ENCODE measurements at places on chromosomes 3 and 15. TPM values are rescaled to one million over a fixed set of nuclear protein-coding genes. Genes with fewer than 3 reads are reported as not detected.

DNA sequence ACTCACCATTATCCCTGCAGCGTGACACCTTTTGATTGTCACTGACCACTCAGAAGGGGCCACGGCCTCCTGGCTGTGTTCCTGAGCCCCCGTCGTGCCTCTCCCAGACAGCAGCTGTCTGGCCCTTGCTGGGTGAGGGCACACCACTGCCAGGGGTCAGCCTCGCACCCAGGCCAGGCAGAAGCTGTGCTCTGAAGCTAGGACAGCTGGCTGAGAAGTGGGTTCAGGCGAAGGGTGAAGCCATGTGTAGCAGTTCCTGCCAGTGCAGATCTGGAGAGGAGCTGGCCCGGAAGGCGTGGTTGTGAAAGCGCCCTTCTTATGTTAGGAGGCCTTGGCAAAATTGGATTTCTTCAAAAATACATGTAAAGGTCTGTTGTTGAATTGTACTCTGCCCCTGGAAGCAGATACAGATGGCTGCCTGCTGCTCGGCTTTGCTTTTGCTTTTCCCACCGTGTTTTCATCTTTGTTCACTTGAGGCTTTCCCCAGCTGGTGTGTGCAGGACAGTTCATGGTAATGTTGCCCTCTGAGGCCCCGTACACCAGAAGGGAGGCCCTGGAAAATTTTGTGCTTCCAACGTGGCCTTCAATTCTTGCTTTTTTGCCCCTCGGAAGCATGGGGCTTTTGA, 49.1 kb downstream of the KLHL25 start:
- DNase-seq, result peak; percentile 38

- no peak for DNase-seq
Measured at GRCh38 chr15:65371976-65372786, 5.6 kb downstream of the IGDCC3 start.

GRCh38 chr15:73931441-73931840, 5.2 kb downstream of the LOXL1 start:
- no peak for DNase-seq

GRCh38 chr3:167507954-167508353, 34.1 kb upstream of the SERPINI2 start:
- no peak for DNase-seq

DNA sequence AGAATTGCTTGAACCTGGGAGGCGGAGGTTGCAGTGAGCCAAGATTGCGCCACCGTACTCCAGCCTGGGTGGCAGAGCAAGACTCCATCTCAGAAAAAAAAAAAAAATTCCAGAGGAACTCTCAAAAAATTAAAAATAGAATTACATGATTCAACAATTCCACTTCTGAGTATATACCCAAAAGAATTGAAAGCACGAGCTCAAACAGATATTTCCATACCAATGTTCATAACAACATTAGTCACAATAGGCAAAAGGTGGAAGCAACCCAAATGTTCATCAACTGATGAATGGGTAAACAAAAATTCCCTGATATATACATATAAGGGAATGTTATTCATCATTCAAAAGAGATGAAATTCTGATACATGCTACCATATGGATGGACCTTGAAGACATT, 16.9 kb upstream of the MORF4L1 start:
- DNase-seq, result no peak

DNA sequence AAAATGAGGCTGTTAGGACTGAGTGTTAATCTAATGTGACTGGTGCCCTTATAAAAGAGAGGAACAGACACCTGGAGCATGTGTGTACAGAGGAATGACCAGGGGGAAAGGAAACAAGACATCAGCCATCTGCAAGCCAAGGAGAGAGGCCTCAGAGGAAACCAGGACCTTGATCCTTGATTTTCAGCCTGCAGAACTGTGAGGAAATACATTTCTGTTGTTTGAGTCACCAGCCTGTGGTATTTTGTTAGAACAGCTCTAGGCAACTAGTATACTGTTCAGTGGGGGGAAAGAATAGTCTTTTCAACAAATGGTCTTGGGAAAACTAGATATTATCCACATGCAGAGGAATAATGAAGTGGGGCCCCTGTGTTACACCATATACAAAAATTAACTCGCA, 80.6 kb downstream of the CCR1 start:
- DNase-seq, result no peak

- DNase-seq, result no peak
Measured at GRCh38 chr3:45874677-45875346, 11.5 kb upstream of the CCR9 start.

- no peak for DNase-seq
Measured at GRCh38 chr3:8371085-8371551, 130.5 kb upstream of the LMCD1 start.

DNA sequence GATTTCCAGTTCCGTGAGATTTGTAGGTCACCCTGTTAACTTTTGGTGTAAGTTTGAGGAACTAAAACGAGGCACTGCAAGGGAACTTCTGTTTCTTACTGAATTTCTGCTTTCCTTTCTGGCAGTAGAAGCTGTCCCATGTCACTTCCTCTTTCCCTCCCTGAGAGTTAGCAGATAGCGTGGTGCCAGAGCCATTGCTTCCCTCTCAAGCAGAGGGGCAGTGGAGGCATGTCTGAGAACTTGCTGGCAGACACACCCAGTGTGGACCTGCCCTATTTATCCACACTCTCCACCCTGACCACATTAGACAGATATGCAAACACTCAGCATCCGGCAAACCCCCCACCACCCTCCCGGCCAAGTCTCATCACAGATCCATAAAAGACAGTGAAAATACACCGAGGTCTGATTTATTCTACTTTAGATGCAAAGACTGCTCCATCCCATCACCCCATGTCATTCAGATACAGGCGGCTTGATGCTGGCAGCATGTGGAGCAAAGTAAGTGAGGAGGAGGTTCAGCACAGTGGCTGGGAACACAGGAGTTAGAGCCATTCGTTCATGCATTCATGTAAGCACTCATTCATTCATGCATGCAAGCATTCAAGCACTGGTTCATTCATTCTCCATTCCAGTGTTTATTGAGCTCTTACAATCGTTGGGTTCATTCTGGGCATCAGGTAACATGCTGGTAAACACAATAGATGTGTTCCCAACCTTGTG, 324.7 kb downstream of the SHQ1 start:
- peak; percentile 44 for DNase-seq

DNA sequence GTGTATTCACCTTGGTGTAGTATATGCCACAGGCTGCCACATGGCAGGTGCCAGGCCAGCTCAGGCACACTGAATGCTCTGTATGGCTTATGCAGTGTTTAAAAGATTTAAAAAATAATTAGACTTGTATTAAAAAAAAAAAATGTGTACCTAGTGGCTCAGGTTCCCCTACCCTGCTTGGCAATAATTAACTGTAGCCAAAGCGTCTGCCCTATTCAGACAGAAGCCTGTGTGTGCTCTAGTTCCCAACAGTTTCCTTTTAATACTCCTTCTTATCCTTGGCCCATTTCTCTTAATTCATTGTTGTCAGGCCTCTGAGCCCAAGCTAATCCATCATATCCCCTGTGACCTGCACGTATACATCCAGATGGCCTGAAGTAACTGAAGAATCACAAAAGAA, 752.2 kb upstream of the CFAP20DC start:
- no peak for DNase-seq

DNA sequence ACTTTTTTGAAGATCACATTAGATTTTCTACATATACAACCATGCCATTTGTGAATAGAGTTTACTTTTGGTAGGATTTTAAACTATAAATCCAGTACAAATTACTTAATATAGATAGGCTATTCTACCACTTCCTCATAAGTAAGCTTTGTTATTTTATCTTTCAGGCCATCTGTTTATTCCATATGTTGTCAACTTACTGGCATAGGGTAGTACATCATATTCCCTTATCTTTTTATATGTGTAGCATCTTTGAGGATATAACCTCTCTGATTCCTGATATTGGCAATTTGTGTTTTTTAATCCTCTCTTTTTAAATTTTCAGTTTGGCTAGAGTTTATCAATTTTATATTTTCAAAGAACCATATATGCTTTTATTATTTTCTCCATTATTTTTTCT, 515.4 kb downstream of the DIPK2A start:
- DNase-seq, result no peak

GRCh38 chr15:36557364-36557763, 22.1 kb upstream of the CDIN1 start:
- DNase-seq, result no peak

GRCh38 chr3:146511402-146512134, 32.8 kb downstream of the PLSCR1 start:
- DNase-seq, result no peak

DNA sequence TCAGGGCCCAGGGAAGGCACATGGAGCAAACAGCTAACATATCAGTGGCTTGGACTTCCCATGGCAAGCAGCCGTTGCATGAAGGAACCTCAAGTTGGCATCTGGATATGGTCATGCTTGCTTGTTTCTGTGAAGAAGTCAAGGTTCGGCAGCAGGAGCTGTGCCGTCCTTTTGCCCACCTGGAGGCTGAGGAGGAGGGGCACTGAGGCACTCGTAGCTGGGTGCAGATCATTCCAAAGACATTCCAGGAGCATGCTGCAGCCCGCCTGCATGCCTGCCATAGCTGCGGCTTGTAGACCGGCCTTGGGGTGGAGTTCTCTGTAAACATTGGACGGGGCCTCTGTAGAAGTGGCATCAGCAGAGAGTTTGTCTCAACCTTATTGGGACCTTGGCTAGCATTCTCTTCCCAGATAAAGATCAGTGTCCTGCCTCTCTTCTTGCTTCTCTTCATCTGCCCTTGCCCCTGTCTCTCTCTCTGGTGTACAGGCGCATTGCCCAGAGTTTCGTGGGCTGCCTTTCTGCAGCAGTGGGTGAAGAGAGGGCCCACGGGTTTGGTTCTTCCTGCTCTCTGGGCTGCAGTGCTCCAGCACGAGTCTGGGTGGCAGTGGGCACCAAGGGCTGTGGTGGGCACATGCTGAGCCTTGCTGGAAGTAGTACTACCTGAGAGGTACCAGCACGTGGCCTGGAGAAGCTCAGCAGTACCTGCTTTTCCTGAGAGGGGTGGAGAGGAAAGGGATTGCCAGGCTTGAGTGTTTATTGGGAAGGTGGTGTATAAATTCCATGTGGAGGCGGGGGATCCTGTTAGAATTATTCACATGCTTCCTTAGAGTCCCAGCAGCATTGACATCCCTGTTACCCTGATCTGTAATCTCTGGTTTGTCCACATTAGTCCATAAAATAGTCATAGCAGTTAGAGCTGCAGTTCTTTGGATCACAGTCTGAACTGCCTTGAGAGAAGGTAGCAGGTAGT, 49.4 kb downstream of the CHCHD6 start:
- DNase-seq, result peak; percentile 80

- DNase-seq, result peak; percentile 12
Measured at GRCh38 chr15:72859757-72860145, 76.2 kb upstream of the ADPGK start.

DNA sequence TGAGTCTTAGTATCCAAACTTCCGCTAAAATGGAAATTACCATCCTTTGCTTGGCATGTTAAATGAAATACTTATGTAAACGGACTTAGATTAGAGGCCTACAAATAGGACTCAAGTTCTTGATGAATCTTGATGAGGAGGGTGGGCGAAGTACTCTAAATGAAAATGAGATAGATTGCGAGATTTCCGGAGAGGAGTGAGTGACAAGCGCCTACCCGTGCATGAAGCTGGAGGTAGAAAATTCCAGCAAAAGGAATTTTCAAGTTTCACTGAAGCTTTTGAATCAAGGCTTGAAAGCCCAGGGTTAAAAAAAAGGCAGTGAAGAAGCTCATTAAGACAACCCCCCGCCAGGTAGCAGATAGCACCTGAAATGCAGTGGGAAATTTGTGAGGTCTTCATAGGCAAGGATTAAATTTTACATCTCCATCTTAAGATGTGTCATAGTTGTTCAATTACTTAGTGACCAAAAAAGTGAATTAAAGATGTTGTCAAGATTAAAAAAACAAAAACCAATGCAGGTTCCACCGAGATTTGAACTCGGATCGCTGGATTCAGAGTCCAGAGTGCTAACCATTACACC, 655 bp upstream of the RAB11A start:
- no peak for DNase-seq

DNA sequence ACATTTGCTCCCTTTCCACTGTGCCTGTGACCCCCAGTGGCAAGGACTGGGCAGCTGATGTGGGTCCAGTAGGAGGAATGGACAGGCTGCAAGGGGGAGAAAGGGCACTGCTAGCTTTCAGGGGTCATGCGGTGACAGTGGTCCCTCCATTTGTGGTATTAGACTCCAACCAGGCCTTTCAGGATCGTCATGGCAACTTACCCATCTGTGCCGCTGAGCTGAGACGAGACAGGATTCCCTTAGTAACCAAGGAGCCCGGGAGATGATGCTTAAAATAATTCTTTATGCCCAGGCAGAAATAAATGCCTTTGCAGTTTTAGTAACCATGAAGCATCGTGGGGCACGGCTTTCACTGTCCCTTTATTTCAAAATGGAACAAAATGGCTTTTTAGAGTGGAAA, 15.9 kb upstream of the MRPL3 start:
- DNase-seq, result no peak

- DNase-seq, result no peak
Measured at GRCh38 chr3:35320646-35321407, 318.5 kb upstream of the ARPP21 start.

- no peak for DNase-seq
Measured at GRCh38 chr3:140953028-140953960, 11.7 kb downstream of the SLC25A36 start.

DNA sequence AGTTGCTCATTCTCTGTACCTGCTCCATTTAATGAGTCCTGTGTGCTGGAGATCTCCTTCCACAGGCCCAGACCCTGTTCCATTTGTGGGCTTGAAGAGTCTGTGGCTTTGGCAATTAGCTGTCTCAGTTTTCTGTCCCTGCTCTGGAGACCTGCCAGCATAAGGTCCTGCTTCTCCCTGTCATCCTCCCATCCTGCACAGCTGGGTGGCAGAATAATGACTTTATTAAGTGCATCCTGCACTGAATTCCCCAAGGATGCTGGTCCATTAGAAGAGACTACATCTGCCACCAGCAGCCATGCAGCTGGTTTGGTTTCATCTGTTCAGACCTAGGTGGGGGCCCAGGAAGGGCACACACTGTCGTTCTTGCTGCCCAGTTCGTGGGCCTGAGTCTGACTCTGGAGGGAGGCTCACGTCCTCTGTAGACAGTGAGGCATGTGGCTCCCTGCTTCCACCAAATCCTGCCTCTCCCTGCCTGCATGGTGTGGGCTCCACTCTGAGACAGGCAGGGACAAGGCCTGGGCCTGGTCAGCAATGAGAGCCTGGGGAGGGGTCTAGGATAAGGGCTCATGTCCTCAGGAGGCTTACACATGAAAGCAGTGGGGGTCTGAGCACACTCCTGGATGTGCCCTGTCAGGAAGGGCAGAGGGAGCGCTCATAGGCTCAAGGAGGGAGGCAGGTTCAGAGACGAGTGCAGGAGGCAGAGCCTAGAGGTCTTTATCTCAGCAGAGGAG, 78.4 kb upstream of the PRR23E start:
- no peak for DNase-seq

- DNase-seq, result no peak
Measured at GRCh38 chr3:69906351-69906966, 93.1 kb upstream of the SAMMSON start.

The CEP70 gene
- total RNA-seq, result 51.6 TPM

The PP2D1 gene
- not detected for total RNA-seq

The GAP43 gene
- total RNA-seq, result not detected

The POPDC2 gene
- 13.9 TPM for total RNA-seq

The TRH gene
- not detected for total RNA-seq

The FGF7 gene
- 48.3 TPM for total RNA-seq

The CDCP1 gene
- 40.6 TPM for total RNA-seq

The RNU6-1 gene
- not detected for total RNA-seq

The NME9 gene
- 0.49 TPM for total RNA-seq

The MYO5C gene
- total RNA-seq, result 56.3 TPM
